Stimulated activated CD8-positive, alpha-beta memory T cell treated with anti-CD3 and anti-CD28 coated beads, Interleukin-15, amount 100 ng/mL, for 1 hour (primary cell): ENCODE measurements at places on chromosomes 3 and 15.

DNA sequence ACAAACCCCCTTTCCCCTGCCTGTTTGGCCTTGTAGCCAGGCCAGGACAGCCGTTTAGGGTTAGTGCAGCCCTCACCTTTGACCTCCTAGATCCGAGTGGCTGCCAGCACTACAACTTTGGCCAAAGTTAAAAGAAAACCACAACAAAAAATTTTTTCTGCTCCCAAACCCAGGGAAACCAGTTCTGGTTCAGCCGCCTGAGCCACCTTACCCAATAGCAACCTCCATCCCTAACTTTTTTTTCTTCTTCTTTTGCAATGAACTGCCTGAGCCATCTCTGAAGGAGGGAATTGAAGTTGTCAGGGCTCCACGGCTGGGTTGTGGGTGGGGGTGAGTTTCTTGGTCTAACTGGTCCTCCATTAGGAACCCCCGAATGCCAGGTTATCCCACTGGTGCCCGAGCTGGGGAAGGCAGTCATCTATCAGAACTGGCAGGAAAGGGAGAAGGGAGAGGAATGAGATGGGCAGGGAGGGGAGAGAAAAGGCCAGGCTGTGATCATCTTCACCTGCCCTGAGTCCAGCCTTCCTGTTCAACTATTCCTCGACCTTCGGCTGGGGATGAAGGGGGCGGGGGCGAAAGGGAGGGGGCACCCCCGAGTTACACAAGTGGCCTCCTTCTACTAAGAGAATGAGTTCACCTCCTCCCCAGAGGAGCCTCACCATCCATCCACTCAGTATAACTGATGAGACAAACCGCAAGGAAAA is 6.2 kb upstream of the NR2F2 start:
- no peak for DNase-seq

- no peak for DNase-seq
Observed at GRCh38 chr3:134056464-134056891, 26.8 kb upstream of the SLCO2A1 start.

GRCh38 chr3:161403251-161403650 is 31.9 kb upstream of the SPTSSB start:
- DNase-seq, result no peak

DNA sequence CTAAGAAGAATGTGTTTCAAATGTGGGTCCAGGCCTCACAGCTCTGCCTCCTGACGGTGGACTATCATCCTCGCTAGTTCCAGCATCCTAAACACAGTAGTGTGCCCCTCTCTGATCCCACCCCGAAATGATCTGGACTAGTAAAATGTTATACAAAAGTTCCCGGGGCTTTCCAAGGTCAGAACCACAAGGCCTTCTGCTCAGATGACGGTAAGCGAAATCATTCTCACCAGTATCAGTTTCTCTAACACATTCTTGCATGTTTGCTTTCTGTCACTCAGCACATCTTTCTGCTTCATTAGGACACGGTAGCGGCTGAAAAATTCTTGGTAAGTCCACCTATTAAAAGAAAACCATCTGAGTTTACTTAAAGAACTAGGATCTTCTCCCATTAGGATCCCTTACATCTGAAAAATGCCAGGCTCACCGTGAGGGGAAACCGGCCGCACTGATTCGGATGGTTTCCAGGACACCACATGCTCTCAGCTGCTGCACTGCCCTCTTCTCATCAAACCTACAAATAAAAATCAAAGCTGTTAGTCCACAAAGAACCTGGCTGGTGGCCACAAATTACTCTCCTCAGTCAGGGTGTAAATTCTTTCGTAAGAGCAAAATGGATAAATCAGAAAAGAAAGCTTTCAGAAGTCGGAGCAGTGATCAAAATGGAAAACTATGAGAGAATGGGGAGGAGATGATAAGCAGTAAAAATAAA is 83.9 kb upstream of the MYO5C start:
- no peak for DNase-seq

DNA sequence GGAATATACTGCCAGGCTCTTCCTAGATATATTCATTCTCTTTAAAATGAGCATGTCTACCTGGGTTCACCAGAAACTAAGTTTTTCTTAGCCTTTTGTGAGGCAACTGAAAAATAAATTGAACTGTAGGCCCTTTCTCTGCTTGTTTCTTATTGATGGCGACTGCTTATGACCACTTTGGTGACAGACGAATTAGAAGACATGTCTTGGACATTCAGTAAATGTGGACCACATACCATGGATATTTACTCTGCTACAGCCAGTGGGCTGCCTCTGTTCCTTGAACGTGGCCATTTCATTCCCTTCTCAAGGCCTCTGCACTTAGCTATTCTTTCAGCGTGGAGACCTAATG is 603 bp upstream of the SELENOK start:
- no peak for DNase-seq

DNA sequence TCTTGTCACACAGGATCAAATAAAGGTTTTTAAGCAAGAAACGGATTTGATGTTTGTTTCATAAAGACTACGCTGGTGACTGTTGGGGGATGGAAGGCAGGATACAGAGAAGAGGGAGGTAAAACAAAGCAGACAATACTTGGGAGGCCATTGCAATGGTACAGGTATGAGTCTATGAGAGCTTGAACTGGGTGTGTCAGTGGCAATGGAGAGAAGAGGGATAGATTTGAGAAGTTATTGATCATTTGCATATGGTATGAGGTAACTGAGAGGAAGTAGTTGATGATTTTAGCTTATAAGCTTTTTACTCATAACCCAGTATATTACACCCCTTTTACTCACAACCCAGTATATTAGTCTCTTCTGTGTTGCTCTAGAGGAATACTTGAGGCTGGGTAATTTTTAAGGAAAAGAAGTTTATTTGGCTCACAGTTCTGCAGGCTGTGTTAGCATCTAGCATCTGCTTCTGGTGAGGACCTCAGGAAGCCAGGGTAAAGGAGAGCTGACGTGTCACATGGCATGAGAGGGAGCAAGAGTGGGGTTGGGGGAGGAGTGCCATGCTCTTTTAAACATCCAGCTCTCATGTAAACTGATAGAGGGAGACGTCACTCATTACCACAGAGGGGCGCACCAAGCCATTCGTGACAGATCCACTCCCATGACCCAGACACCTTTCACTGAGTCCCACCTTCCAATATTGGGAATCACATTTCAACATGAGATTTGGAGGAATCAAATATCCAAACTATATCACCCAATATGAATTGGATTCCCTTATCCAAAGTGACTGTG is 153.9 kb downstream of the VPS8 start:
- no peak for DNase-seq

DNA sequence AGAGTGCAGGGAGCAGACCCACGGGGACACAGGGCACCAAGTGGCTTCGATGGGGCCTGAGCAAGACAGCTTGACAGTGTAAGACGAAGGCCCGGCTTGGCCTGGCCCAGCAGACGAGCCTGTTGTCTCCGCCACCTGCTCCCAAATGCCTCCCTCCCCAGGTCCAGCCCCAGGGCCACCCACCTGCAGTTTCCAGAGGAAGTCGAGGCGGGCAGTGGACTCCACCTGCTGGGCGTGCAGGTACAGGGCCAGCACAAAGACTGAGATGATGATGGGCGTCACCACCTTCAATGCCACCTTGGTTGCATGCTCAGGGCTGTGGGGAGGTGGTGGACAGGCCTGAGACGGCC is 94.1 kb downstream of the SEC22A start:
- no peak for DNase-seq

DNA sequence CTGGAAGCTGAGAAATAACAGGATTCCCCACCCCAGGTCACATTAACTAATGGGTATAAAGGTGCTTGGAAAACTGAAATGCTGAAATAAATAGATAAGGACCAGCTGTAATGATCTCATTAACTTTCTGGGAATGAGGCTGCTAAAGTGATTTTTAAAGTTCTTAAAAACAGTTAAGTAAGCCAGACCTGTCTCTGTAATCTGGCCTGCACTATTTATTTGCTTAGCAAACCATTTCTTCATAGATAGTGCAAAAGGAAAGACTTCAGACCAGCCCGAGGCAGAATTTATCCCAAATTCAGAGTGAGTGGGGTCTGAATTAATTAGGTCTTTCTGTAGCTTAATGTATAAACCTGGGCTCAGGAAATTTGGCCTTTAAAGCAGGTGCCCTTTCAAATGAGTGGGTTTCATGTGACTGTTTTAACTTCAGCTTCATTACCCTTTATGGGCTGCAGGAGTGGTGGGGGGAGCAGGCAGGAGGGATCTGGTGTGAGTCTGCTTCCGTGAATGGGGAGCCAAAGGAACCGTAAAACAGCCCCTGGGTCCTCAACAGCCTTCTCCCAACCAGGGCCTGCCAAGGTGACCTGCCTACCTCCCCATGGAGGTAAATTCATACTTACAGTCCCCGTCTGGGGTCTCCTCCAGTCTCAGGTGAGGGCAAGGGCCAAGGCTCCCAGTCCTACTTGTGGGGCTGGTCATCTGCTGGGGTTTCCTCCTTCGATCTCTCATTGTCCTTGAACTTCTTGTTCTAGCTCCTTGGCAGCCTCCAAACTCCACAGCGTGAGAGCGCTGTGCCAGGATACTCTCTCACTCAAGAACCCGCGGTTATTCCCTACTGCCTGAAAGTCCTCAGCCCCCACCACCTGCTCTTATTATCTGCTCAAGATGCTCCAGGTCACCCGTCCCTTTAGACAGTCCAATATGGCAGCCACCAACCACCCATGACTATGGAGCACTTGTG is 31.2 kb downstream of the MAGEF1 start:
- no peak for DNase-seq

- DNase-seq, result no peak
Observed at GRCh38 chr15:79221696-79222095, 60.8 kb upstream of the ANKRD34C start.

DNA sequence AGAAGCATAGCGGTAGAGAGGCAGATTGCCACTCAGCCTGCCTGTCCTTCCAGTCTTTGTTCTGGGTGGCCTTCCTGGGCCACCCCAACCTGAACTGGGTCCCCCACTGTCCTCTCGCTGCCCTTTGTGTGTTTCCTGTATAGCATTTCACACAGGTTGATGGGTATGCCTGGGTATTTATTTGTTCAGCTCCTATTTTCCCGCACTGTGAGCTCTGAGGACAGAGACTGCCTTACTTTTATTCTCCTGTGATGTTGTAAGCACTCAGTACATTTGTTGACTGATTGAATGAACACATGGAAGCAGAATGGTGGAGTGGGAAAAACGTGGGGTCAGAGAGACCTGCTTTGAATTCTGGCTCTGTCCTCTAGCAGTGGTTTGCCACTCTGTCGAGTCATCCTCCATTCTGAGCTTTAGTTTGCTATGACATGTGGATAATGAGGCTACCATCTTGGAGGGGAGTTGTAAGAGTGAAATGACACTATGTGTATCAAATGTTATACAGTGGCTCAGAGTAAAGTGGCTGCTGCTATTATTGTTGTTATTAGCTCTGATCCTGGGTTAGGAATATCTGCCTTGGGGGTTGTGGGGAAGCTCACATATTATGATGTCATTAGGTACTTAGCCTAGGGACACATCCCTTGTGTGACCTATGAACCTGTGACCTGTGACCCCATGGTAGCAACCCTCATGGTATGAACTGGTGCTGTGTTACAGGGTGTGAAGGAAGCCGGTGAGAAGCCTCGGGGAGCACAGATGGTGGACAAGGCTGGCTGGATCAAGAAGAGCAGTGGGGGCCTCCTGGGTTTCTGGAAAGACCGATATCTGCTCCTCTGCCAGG is 6.4 kb downstream of the PLEKHO2 start:
- DNase-seq, result no peak

DNA sequence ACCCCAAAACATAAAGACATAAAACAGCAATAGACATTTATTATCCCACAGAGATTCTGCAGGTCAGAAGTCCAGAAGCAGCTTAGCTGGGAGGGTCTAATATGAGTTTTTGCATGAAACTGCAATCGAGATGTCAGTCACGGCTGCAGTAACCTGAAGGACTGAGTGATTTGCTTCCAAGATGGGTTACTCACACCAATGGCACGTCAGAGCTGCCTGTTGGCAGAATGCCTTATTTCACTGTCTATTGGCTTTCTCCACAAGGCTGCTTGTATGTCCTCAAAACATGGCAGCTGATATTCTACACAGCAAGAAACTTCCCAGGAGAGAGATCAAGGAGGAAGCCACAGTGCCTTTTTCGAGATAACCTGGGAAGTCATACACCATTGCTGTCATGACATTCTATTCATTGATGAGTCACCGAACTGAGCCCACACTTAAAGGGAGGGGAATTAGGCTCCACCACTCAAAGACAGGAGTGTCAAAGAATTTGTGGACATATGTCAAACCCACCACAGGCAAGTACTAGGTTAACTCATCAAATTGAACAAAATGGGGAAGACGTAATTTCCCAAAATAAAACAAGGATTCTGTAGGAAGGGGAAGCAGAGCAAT is 122.2 kb downstream of the SYNPR start:
- no peak for DNase-seq

- no peak for DNase-seq
Observed at GRCh38 chr3:88912294-88912877, 195.0 kb upstream of the EPHA3 start.

DNA sequence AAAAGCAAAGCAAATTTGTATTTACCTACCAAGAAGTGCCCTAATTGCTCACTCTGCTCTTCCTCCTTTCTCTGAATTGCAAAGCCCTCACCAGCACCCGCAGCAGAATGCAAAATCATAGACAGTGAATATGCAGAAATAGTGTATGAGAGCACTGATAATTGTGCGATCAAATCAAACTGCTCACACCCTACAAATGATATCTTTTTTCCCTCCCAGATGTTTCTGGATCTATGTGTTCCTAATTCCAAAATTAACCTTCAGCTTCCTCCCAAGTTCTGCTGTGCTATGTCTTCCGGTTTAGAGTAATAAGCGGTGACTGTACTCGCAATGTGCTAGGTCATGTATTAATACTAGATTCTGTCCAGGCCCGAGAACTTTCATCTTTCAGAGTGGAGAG is 3.4 kb downstream of the GHSR start:
- DNase-seq, result no peak

- peak; percentile 44 for DNase-seq
Observed at GRCh38 chr3:143973259-143974021, 1.8 kb downstream of the DIPK2A start.

DNA sequence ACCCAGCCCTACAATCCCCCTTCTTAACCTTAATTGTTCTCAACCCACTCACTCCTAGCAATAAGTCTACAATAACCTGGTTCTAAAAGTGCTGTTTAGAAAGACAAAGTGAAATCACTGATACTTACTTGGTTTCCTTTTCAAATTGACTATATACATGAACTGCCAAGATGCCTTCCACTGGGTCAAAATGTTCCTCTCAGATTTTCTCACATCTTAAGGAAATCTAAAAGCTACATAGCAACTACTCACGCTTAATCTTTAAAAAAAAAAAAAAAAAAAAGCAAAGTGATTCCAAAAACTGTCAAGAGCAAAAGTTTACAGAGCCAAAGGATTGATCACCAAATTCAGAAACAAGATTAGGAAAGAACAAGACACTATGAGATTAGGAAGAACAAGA is 68.7 kb upstream of the MAP4 start:
- DNase-seq, result no peak

DNA sequence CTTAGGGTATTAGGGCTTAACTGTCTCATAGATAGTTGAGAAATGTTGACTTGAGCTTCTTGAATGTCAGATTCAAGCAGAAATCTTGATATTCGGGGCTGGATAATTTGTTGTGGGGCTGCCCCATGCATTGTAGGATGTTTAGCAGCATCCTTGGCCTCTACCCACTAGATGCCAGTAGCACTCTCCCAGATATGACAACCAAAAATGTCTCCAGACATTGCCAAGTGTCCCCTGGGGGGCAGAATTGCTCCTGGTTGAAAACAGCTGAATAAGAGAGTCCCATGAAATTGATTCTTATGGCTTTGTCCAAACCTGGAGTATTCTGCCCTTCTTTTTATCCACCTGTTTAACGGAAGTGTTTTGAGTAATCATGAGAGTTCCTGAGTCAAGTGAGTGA is 15.9 kb upstream of the LCMT2 start:
- no peak for DNase-seq

GRCh38 chr3:9715764-9716437 is 12.3 kb downstream of the CPNE9 start:
- no peak for DNase-seq
